ENCODE measurements at places on chromosomes 2 and 18.

- DNase-seq = no peak
Measured at GRCh38 chr2:121686218-121686617, 37.0 kb upstream of the CLASP1 start.

GRCh38 chr18:10928772-10929373 lies 220.5 kb downstream of the PIEZO2 start:
- DNase-seq = no peak

GRCh38 chr2:234874347-234875046 lies 77.3 kb upstream of the SH3BP4 start:
- no peak for DNase-seq

DNA sequence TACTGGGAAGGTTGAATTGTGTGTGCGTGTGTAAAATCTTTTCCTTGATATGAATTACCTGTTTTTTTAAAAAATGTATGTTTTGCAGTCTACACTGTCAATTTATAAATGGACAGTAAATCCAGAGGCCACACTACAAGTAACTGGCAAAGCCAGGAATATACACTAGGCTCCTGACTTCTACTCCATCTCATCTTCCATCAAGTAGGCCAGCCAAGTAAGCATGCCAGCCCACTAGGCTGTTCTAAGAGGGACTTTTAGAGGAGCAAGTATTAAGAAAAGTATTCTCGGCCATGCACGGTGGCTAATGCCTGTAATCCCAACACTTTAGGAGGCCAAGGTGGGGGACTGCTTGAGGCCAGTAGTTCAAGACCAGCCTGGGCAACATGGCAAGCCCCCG lies 13.0 kb upstream of the METAP1D start:
- no peak for DNase-seq

- no peak for DNase-seq
Measured at GRCh38 chr2:9251154-9252001, 44.8 kb downstream of the ASAP2 start.

- DNase-seq = no peak
Measured at GRCh38 chr18:3758531-3758930, 308.6 kb downstream of the TGIF1 start.

GRCh38 chr18:1774261-1774660 lies 797.0 kb downstream of the METTL4 start:
- DNase-seq = no peak

- DNase-seq = no peak
Measured at GRCh38 chr2:236337465-236338325, 73.5 kb upstream of the ASB18 start.

DNA sequence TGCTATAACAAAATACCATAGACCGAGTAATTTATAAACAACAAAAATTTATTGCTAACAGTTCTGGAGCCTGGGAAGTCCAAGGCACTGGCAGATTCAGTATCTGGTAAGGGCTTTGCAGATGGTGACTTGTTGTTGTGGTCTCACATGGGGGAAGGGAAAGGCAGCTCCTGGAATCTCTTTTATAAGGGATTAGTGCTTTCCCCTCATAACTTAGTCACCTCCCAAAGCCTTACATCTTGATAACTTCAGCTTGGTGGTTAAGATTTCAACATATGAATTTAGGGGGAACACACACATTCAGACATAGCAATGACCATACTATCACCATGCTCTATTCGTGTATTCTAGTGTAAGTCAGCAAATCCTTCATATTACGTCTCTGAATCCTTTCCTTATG lies 447.6 kb upstream of the TCF4 start:
- no peak for DNase-seq

DNA sequence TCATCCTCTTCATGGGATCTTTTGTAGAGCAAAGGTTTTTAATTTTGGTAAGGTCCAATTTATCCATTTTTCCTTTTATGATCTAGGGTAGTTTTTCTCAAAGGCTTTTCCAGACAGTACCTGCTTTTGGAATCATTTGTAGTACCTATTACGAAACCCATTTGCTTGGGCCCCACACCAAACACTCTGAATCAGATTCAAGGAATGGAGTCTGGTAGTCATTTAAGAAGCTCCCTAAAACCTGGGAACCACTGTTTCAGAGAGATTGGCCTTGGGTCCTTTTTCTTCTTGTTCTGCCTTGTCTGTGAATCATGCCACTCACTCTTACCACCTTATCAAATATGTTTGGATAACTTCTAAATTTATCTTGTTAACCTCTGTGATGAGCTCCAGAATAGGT lies 40.3 kb downstream of the OSBPL6 start:
- DNase-seq = no peak

DNA sequence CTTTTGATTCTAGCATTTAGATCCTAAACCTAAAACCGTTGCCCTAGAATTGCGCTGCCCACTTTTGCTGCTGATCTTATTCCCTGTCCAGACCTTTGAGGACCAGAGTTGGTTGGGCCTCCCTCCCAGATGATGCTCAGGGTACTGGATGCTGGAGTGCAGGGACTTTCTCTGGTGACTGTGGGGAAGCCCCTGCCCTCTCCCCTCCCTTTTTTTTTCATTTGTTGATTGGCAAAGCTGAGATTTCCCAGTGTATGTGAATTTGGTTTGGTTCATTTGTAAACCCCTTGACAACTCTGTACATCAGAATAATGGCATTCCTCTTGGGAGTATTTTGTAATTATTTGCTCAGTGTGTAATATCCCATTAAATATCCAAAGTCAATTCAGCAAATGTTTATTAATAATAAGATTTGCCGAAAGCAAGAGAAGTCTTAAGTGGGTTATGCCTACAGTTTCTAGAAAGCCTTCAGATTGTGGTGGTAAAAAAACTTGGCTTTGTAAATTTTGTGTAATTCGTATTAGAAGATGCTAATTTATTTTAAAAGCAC lies 28.3 kb downstream of the RAB31 start:
- no peak for DNase-seq

DNA sequence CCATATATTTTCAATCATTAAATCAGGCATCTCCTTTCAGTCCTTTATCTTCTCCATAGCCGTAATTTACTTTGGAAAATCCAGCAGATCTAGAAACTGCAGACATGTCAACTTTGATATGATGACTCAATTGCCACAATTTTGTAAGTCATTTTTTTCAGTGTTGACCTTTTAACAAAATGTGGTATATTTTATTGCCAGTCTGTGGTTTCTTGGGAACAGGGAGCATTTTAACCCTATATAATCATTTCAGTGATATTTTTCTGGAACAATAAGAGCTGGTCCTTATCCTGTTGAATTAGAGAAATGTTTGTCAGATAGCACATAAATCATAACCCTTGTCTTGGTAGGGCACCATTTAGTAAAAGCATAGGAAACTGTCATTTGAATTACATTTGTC lies 90.9 kb upstream of the UBXN4 start:
- DNase-seq = no peak

DNA sequence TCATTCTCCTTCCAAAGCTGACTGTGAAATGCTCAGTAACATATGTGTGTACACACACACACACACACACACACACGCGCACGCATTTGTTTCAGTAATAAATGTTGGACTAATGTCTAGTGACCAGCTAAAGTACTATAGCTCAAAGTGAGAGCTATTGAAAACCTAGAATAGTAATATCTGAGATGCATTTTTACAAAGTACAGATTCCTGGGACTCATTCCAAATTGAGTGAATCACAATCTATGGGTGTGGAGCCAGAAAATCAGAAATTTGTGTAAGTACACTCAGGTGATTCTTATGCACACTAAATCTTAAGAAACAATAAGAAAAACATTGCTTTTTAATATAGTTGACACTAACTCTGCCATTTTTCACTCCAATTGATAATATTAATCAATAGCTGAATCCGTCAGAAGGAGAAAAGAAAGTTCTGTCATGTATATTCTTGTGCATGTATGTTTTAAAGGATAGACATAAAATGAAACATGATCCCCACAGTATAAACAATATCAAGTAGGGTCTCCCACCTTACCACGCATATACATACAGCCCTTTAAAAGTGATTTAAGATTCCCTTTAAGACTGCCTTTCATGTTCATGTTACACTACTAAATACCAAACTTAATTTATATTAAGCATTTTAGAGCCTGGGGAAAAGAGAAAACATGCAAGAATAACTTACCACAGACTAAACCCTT lies 123.5 kb downstream of the ATAD2B start:
- no peak for DNase-seq

DNA sequence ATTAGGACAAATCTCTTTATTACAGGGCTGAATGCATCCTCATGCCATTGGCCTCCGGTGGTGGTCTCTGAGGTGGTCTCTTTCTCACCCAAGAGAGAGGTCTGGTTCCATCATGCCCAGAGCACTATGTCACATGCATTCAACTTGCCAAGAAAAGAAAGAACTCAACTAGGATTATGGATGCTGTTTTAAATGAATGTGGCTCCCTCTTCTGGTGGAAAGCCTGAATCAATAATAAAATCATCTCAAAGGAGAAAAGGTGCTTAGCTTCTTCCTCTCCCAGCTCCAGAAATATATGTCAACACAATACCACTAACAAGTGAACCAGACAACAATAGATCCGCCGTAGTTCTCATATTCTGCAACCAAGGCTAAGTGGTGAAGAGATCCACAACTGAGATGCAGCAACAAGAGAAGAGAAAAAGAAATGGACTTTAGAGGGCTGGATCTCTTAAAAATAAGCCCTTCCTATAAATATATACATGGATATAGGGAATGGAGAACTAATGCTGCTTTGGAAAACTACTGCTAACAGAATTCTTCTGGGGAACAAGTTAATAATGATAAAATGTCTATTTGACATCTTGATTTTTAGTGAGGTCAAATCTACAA lies 396.8 kb downstream of the NCKAP5 start:
- no peak for DNase-seq

DNA sequence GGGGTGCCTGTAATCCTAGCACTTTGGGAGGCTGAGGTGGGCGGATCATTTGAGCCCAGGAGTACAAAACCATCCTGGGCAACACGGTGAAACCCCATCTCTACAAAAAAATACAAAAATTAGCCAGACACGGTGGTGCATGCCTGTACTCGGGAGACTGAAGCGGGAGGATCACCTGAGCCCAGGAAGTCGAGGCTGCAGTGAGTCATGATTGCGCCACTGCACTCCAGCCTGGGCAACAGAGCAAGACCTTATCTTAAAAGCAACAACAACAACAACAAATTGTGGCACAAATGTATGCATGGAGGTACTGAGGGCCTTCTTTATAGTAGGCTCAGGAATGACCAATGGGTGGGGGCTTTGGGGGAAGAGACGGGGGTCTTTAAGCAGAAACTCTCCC lies 38.5 kb downstream of the HPCAL1 start:
- no peak for DNase-seq

GRCh38 chr2:236636714-236637470 lies 67.3 kb downstream of the ACKR3 start:
- no peak for DNase-seq

All from activated CD4-positive, alpha-beta memory T cell treated with anti-CD3 and anti-CD28 coated beads for 36 hours (primary cell).